Erythroblast (primary cell): ENCODE measurements at places on chromosomes 11 and 22.

DNA sequence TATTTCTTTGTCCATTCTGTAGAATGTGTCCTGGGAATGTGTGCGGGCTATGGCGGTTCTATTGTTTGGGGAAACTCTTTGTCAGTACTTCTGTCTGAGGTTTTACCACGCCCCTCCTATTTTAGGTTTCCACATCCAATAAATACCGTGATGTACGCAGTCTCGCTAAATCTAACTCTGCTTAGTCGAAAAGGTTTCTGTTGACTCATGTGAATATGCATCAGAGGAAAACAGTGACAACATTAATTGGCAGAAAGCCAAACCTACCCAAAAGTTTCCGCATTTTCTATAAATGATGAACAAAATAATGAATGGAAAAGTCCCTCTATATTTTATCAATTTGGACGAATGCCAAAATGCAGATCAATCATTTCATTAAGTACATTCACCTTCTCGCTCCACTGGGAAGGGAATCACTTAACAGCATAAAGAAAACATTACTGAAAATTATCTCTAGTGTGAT is 143.4 kb downstream of the MAML2 start:
- DNase-seq: no peak

DNA sequence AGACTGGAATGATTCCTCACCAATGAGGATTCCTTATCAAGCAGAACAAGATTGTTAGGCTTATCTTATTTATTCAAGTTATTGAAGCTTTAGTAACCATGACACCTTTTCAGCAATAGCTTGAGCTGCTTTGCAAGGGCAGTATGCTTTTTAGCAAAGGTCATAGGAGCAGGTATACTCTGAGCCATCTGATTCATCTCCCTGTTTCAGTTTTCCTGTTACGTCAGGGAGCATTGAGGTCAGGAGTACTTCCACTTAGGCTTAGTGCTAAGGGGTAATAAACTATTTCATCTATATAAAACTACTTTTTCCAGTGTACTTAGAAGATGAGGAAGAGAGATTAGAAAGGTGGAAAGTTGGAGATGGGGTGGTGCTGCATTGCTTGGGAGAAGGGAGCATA is 17.7 kb upstream of the ANKRD42 start:
- DNase-seq: no peak

- no peak for DNase-seq
These were observed 22.9 kb downstream of the POLD3 start for GRCh38 chr11:74615311-74615710.

DNA sequence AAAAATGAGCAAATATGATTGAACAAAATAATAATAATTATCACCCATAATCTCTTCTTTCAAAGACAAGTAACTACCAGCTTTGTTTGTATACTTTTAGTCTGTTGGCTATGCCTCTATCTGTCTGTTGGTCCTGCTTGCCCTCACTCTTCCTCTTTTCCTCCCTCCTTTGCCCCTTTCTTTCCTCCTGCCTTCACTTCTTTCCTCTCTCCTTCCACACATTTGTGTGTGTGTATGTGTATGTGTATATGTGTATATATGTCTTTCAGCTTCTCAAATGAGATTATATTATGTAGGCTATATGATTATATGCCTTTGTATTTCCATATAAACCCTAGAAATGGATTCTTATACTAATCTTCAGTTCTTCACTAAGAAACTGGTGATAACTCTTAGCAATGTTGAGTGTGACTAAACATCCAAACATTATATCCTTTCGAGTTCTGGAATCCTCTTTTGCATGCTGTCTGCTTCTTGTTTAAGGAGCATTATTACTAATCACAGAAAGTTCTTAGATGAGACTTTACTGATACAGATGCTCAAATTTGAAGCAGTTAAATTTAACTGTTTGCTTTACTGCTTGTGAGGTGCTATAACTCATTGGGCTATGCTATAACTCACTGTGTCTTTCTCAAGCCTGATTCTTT is 219.1 kb downstream of the TMEM135 start:
- no peak for DNase-seq

DNA sequence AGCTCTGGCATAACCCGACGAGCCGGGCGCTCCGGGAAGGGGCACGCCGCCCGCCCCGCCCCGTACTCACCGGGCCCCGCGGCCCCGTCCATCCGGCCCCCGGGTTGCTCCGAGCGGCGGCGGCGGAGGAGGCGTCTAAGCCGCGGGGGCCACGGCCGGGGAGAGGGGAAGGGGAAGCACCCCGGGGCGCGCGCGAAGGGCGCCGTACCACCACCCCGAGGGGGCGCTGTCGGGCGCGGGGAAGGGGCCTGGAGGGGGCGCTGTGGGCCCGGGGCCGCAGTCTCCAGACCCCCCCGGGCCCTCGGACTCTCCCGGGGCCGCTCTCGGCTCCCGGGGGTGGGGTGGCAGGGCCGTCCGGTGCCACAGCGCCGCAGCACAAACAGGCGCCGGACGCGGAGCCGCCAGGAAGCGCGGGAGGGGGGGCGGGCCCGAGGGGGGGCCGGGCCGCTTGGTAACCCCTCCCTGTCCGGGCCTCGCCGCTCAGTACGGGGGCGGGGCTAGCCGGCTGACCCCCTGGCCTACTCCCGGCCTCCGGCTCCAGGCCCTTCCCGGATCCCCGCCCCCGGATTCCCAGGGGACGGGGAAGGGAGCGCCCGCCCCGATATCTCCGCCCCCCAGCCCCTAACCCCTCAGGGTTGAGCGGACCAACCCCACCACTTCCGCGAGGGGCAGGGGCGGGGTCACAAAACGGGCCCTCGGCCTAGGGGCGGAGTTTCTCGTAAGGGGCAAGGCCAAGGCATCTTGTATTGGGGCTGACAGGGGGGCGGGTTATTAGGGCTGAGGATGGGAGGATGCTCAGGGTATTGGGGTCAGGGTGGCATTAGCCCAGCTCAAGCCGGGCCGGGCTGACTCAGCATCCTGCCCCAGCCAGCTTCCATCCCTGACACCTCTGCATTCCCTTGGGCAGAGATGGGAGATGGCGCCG is at the start of the genes EML3 and ROM1:
Gene EML3 (minus strand): TSS at position 410 of the 925 bp plus-strand sequence. CDS start 318 bp downstream, at position 92.
Gene ROM1 (plus strand): TSS at position 892 of the 925 bp plus-strand sequence. CDS start 25 bp downstream, at position 917.
- DNase-seq: peak; percentile 87

DNA sequence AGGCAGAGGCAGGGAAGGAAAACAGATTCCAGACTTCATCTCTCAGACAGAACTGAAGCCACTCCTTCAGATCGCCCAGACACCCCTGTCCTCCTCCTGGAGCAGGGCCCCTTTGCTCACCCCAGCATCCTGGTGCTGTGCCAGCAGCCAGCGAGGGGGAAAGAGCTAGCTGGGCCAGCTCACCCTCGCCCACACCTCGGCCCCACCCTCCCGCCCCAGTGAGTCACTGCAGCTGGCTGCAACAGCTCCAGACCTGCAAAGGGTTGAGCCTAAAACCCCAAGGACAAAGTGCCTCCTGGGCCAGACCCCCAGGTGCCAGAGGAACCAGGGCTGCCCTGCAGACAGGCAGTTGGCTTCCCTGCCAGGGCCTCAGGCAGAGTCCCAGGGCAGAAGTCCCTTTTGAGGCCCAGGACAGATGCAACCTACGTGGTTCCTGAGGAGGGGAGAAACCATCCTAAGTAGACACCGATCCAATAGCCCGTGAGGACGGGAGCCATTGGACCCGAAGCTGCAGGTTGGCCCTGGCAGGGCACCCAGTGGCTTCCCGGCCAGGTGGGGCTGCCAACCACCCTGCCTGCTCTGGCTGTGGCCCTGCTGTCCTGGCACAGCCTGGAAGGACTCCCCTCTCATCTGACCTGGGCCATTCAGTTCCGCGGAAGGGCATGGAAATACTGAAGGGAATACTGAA is 7.2 kb downstream of the AHNAK start:
- peak; percentile 63 for DNase-seq

- no peak for DNase-seq
These were observed 494.7 kb downstream of the BUD13 start for GRCh38 chr11:116278076-116278475.

DNA sequence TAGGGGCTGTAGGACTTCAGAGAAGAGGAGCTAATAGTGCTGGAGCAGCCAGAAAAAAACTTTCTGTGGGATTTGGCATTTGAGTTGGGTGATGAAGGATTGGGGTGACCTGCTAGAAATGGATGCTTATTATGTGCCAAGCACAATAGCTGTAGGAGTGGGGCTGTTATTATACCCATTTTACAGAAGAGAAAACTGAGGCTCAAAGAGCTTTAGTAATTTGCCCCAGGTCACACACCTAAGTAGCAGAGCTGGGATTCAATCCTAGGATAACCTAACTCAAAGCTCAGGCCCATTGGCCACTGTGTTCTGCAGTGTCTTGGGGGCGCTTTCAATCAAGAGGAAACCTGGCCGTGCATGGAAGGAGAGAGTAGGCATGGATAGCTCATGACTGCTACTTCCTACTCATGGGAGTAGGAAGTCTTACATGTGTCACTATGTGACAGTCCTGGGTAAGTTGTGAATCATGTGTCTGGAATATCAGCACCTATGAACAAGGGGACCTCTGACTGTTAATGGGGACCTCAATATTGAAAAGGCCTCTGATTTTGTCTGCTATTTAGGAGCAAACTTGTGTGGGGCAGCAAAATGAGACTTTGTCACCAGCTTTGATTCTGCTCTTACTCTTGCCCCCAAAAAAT is 6.1 kb upstream of the ELF5 start:
- DNase-seq: no peak

DNA sequence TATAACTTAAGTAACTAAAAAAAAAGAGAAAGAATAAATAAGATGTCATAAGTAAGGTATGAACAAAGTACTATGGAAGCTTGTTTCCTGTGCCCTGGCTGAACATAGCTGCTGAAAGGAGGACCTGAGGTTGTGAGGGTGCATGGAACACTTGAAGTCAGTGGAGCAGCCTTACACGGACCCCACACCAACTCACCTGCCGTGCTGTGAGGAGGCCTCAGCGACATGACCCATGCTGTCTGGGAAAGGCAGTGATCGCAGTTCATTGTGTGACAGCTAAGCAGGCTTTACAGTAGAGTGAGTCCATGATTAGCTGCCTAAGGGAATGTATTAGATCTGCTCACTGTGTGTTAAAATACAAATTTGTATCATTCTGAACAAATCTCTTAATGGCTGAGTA is 17.6 kb downstream of the RASSF10 start:
- DNase-seq: no peak

- no peak for DNase-seq
These were observed 103.5 kb downstream of the DDX10 start for GRCh38 chr11:108768370-108768769.

GRCh38 chr11:113519989-113520613 is 44.9 kb upstream of the DRD2 start:
- DNase-seq: no peak

- DNase-seq: no peak
These were observed 136.4 kb downstream of the NECTIN1 start for GRCh38 chr11:119592642-119593041.

DNA sequence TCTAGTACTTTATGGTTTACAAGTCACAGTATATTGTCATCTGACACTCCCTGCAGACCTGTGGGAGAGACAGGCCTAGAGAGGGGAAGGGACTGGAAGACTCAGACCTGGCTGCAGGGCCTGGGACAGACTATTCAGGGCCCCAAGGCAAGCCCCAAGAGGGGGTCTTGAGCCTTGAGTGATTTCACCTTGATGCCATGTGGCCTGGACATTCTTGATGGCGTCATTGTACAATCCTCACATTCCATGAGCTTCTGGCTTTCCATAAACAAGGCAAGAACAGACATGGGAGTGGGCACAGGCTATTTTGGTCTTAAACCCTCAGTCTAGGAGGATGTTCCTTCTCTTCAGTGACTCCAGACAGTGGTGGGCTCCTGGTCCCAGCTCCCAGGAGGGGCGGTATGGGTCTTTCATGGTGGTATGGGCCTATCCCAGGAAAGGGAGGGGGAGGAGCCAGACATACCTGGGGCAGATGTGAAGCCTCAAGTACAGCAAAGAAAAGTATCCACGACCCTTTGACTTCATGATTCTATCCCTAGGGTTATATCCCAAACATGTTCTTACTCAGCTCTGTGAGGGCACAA is 1.8 kb upstream of the TBC1D10A start:
- no peak for DNase-seq

- DNase-seq: no peak
These were observed 569.3 kb downstream of the MIAT start for GRCh38 chr22:27226666-27227065.

DNA sequence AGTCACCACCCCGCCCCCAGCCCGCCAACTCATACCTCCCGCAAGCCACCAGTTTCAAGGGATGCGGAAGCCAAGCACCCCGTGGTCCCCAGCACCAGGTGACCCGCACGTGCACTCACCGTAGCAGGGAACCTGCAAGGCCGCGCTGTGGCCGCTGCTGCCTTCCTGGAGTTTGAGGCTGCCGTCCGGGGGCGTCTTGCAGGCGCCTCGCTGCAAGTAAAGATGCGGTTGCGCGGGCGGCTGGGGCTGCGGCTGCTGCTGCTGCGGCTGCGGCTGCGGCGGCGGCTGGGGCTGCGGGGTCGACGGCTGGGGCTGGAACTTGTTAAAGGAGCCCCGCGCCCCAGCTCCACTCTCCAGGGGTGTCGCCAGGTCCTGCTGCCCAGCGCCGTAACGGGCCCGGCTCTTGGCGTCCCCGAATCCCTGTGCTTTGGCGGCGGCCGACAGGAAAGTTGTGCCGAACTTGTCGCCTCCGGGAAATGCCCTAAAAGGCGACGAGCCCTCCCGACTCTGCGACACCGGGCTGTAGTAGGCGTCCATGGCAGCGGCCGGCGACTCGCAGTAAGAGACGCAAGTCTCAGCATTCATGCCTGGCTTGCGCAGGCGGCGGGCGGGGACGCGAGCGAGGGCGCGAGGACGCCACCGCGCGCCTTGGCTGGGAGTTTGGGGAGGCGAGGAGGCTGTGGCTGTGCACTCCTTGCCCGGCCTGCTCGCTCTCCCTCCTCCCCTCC is at the start of gene ALX4:
Gene ALX4 (minus strand): TSS at position 662 of the 728 bp plus-strand sequence. CDS start 77 bp downstream, at position 585.
- peak; percentile 11 for DNase-seq

- DNase-seq: no peak
These were observed 12.6 kb downstream of the ARHGAP8 start for GRCh38 chr22:44764974-44765373.

GRCh38 chr22:44436736-44437135 is 61.3 kb downstream of the RTL6 start:
- DNase-seq: no peak

DNA sequence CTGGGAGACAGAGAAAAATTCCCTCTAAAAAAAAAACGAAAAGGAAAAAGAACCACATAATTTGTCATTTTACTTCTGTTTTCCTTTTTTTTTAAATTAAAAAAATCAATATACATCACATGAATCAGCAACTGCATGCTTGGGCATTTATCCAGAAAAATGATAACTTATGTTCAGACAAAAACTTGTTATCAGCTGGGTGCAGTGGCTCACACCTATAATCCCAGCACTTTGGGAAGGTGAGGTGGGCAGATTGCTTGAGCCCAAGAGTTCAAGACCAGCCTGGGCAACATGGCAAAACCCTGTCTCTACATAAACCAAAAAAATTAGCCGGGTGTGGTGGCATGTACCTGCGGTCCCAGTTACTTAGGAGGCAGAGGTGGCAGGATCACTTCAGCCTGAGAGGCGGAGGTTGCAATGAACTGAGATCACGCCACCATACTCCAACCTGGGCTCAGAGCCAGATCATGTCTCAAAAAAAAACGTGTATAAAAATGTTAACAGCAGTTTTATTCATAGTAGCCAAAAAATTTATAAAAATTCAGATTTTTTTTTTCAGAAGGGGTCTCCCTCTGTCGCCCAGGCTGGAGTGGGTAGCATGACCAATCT is 28.5 kb downstream of the AMBRA1 start:
- DNase-seq: no peak

- no peak for DNase-seq
These were observed 64.5 kb downstream of the MACROD1 start for GRCh38 chr11:64101461-64101860.
